ENCODE measurements at places on chromosomes 7 and 10.

DNA sequence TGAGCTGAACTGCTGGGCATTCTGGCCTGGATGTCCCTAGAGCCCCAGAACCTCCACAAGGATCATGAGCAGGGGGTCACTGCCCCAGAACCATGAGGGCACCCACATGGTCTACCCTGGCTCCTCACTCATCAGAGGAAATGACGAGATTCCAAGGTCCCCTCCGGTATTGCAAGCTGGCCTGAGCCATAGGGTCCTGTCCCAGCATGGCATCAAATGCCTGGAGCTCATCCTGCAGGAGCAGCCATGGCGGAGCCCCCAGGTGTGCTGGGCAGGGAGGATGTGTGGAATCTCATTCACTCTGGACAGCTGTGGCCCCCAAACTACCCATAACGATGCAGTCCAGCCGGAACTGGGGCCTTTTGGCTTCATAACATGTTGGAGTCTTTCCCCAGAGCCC lies 66.6 kb upstream of the ANTXRL start:
- no peak for DNase-seq

DNA sequence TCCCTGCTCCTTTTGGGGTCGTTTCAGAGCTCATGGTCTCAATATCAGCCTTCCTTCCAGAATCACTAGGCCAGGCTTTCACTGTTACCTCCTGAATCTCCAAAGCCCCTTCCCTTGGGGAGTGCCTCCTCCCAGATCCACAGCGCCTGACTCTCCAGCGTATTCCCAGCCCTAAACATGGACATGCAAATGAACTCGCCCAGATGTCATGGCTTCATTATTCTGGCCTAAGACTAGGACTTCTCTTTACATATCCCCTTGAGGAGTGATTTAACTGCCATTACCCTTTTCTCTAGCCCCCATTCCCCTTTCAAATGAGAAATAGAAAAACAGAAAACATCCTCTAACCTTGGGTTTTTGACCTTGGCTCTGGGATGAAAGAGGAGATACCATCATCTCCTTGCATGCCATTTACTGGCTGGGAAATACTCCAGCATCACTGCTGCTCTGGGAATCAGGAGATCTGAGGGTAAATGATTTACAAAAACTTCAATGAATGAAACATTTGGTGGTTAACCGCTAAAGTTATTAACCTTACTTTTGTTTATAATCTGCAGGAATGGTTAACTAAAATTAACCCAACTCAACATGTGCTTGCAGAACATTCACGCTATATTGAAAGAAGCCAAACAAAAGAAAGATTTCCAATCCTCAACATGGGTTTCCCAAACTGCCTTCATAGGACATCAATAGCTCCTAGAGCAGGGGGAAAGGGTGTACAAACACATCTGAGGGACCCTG lies 37.0 kb downstream of the FAM171A1 start:
- no peak for DNase-seq

- DNase-seq: peak; percentile 54
Measured at GRCh38 chr7:99579956-99580777, 17.9 kb upstream of the TMEM225B start.

DNA sequence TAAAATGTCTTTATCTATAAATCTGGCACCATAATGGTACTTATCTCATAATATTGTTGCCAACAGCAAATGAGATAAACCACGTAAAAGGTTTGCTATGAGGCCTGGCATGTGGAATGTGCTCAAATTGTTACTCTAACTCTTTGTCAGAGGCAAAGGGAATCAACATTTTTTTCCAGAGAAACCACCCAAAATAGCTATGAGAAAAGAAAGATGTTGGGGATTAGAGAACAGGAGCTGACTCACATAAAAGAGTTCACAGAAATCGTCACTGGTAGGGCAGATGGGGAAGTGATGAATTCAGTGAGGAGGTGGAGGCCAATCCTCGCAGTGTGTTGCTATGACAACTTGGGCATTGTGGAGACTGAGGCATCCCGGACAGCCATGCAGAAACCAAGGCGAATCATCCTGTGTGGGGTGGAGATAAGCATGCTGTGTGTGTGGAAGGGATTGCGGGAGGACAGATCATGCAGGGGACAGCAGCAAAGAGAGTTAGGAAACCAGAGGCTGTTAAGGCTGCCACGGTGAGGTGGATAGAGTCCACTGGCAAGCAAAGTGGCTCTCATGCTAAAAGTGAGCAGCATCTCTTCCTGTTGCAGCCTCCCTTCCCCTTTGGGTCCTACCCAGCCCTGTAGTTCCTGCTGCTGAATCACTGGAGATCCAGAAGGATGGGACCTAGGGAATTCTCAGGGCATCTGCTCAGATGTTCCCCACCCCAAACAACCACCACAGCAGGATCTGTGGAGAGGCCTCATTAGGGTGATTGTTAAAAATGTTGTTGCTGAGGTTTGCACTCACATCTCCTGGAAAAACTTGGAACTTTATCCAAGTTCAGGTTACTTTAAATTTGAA lies 103.9 kb downstream of the CUBN start:
- no peak for DNase-seq

- no peak for DNase-seq
Measured at GRCh38 chr7:12013983-12014382, 182.0 kb upstream of the THSD7A start.

DNA sequence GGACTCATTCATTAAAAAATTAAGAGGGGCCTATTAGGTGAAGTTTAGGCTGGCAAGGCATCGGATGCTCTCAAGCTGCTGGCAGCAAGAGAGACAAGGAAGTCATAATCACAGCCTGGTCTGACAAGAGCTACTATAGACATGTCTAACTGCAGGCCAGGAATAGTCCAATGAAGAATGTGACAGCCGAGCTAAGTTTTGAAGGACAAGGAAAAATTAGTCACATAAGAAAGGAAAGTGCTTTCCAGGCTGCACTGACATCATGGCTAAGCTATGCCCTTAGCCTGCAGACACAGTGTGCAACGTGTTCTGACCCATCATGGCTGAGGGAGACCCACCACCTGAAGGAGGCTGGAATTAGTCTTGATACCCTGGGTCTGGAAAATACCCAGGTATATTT lies 281.1 kb downstream of the PLXNA4 start:
- DNase-seq: no peak

GRCh38 chr7:69674701-69675182 lies 76.5 kb downstream of the AUTS2 start:
- DNase-seq: no peak

DNA sequence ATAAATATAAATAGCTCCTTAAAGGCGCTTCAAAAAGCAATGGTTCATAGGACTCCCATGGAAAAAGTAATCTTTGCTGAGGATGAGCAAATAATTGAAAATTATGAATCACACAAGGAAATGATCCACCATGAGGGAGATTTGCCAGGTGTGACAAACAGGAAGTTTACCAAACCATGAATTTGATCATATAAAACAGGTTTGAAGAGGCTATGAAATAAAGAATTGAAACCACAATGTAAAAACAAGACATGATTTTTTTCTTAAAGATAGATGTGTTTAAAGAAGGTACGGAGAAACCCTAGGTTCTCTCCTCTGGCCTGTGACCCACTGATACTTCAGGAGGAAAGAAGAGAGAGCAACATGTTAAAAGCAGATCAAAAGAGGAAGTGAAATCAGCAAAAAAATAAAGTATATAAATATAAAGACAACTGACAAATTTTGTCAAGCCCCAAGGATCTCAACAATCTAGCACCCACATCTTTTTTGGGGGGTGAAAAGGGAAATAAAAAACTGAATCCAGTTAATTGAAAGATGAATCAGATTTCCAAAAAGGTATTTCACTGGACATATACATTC lies 111.3 kb upstream of the ASAH2 start:
- peak; percentile 51 for DNase-seq

DNA sequence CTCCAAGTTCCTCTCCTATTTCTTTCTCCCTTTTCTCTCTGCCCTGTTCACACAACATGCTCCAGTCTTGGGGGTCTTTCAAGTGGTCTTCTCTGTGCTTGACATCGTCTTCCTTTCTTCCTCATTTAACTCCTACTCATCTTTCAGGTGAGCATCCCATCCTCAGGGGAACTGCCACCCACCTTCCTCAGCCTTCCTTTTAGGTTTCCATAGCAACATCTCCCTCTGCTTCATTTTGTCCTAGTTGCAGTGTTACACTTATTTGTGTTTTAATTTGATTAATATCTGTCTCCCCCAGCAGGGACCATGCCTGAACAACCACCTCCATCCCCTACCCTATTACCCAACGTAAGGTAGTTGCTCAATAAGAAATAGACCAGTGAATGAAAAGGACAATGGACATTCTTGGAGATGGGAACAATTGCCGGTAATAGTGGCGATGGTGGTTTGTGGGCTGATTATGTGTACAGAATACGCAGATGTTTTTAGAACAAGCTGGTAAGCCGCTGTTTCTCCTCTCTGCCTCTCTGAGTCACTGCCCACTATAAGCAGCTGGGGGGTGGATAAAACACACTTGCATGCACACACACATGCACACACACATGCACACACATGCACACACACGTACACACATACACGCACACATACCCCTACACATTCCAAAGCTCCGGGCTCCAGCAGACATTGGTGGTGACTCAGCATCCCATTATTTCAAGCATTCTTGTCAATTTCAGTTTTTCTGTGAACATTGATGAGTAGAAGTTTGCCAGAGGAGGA lies 251.6 kb downstream of the GATA3 start:
- no peak for DNase-seq

- DNase-seq: no peak
Measured at GRCh38 chr10:78148961-78149612, 115.4 kb downstream of the RPS24 start.

GRCh38 chr7:110994028-110994967 lies 96.6 kb upstream of the LRRN3 start:
- no peak for DNase-seq

DNA sequence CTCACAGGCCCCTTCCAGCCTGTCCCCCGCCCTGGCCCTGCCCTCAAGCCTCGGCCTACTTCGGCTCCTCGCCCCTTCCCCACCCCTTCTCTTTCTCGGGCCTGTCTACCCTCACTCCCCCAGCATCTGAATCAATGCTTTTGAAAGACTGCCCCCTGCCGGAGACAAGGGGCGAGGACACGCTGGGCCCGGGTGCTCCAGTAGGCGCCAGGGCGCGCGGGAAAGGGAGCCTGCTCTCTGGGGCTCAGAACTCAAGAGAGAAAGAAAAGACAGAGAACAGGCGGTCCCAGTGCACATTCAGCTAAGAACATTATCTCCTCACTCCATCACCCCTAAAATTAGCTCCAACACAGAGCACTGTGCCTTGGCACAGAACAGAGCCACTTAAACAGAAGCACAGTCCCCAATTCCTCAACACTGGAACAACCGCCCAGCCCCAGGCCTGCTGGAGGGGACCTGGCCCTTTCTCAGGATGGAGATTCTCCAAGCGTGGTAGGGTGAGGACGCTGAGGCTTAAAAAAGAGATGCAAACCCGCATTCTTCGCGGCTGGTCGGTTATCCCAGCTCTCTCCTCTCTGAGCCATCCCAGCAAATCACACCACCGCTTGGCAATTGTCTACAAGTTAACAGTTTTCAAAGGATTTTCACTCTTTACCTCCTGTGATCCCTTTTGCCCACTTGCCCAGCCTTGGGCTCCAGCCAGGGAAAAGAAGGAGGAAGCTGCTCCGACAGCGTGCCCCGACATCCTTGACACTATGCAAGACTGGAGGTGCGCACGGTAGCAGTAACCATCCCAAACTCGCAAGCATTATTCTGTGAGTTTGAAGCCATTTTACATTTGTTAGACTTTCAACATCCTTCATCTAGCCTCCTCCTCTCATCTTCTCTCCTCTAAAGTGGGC lies 2.1 kb downstream of the GIGYF1 start:
- peak; percentile 89 for DNase-seq

DNA sequence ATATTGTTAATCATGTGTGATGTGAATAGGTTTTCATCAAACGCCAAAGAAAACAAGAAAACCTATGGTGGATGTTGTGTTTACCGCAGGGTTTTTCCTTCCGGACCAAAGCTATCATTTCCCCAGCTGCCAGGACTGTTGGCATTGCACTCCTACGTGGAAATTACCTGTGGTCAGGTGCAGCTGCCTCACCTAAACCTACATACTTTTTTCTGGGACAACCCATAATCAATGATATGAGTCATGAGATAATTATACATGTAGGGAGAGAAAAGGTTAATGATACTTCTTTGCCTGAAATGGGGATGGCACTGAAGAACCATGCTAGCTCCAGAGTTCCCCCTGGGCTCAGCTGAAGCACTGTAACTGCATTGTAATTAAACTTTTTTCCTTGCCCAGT lies 223.6 kb upstream of the SEMA3E start:
- no peak for DNase-seq

GRCh38 chr10:52387744-52388143 lies 73.7 kb downstream of the DKK1 start:
- no peak for DNase-seq

GRCh38 chr7:157526913-157527634 lies 190.3 kb downstream of the DNAJB6 start:
- DNase-seq: no peak

- peak; percentile 85 for DNase-seq
Measured at GRCh38 chr10:84540617-84541288, 212.4 kb downstream of the CCSER2 start.

DNA sequence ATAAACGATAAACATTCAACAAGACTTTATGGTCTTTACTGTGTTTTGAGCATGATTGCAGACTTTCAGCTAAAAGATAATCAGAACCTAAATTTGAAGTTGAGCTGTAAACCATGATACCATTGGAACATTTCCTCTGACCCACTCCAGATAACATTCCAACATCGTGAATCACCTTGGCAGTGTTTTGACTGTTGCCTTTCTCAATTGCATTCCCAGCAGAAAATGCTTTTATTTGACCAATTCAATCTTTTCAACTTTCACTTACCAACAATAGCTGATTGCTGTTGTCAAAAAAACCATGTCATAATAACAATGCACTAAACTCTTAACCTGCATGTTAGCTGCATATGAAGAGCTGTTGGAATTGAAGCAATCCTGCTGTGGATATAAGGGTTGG lies 165.5 kb downstream of the MDFIC start:
- DNase-seq: no peak

DNA sequence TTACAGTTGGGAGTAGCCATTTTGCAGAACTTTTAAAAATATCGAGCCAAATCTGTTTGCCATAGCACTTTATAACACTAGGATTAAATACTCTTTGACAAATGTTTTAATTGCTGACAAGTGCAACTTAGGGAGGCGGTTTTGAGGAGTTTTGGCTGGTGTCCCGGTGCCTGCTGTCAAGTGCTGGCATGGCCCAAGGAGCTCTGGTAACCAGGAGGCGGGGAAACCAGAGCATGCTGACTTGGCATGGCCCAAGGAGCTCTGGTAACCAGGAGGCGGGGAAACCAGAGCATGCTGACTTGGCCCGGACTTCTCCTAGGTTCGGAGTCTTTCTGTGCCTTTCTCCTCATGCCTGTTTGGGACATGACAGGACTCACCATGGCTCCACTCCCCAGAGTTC lies 30.8 kb upstream of the ZNF32 start:
- no peak for DNase-seq

- DNase-seq: no peak
Measured at GRCh38 chr10:92108747-92109146, 182.1 kb downstream of the CPEB3 start.

DNA sequence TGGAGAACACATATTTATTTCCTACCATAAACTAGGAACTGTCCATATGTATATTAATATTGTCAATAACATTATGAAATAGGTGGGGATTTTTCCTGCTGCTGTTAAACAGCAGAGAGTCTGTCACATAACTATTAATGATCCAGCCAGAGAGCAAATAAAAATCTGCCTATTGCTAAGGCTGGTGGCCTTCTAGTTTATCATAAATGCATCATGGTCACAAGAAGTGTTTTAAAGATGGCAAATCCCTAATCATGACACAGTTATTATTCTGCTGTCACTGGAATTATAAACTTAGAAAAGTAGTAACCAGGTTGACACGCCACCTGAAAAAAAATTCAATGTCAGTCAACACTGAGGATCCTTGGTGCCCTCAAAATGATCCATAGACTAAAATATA lies 132.3 kb downstream of the HGF start:
- DNase-seq: no peak

GRCh38 chr7:91338226-91339020 lies 74.2 kb downstream of the FZD1 start:
- DNase-seq: no peak

Measured in GM13976 (cell line).